ENCODE measurements at places on chromosomes 11 and 22. TPM values are rescaled to one million over a fixed set of nuclear protein-coding genes. Genes with fewer than 3 reads are reported as not detected.
A peak's percentile ranks its signal among the peaks of the same experiment; 100 is the strongest.

DNA sequence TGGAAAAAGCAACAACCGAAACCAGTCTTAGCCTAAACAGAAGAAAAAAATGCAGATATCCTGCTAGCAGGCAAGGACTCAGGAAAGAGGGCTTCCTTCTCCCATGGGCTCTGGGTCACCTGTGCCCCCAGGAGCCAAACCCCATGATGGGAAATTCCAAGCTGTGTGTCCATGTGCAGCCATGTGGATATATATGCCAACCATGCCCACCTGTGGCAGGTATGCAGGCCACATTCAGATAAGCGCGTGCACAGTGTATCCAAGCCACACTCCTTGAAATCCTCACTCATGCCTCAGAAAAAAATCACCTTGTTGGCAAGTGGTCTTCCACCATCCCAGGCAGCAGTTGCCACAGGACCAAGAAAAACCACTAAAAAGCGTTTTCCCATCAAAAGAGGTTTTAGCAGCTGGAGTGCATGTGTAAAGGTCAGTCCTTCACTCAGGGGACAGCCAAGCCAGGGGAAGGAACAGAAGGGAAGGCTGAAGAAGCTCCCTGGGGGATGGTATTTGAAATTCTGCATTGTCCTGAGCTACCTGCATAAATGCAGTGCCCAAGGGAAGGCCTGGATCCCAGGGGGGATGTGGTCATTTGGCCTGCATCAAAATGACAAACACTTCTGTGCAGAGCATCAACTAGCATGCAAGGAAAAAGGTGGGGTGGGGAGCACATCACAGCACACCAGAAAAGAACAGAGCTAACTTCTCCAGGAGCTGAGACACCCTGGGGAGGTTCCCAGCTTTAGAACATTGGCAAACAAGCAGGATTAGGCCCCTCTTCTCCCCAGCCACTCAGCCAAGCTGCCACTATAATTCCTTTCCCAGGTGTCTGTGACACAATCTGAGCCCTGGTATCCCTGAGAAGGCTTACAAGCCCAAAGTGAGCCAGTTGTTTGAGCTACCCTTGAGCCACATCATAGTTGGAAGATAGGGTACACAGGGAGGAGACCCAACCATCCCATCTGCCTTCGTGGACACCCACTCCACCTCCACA lies 76.2 kb downstream of the GALNT18 start:
- peak; percentile 52 for DNase-seq
- peaks cover 15% of the 10 kb centered on the region for H3K4me1 ChIP-seq
- no peak overlapping the region for H3K27ac ChIP-seq
- H3K4me3 ChIP-seq = no peak overlapping the region
- H3K36me3 ChIP-seq = no peaks in the 10 kb centered on the region

- peaks cover 7% of the 10 kb centered on the region for H3K4me1 ChIP-seq
- H3K36me3 ChIP-seq = peaks cover 11% of the 10 kb centered on the region
- no peaks in the 10 kb centered on the region for H3K27me3 ChIP-seq
- DNase-seq = no peak
Observed at GRCh38 chr11:73648571-73649046, 2.2 kb downstream of the PLEKHB1 start.

DNA sequence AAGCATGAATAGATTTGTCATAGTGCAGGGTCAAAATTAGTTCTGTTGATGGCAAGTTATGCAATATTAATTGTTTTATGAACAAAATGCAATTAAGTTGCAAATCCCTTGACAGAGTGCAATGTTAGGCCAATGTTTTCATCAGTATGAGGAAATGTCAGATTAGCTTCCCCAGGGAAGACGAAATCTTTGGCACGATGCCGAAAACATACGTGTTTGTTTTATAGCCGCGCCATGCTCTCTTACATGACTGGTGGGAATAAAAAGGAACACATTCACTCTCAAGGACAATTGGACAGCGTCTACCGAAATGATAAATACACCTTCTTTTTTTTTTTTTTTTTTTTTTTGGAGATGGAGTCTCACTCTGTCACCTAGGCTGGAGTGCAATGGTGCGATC lies 27.0 kb downstream of the MFNG start:
- no peak for DNase-seq
- no peaks in the 10 kb centered on the region for H3K4me1 ChIP-seq
- H3K27ac ChIP-seq = no peak overlapping the region
- H3K36me3 ChIP-seq = no peaks in the 10 kb centered on the region
- no peak overlapping the region for H3K4me3 ChIP-seq
- no peaks in the 10 kb centered on the region for H3K27me3 ChIP-seq

GRCh38 chr11:108906826-108907225 lies 242.0 kb downstream of the DDX10 start:
- H3K4me1 ChIP-seq = no peaks in the 10 kb centered on the region
- H3K36me3 ChIP-seq = no peaks in the 10 kb centered on the region

- no peaks in the 10 kb centered on the region for H3K27me3 ChIP-seq
- H3K27ac ChIP-seq = no peak overlapping the region
- H3K36me3 ChIP-seq = no peaks in the 10 kb centered on the region
- DNase-seq = no peak
- no peaks in the 10 kb centered on the region for H3K4me1 ChIP-seq
Observed at GRCh38 chr11:88398372-88398771, 60.8 kb upstream of the CTSC start.

- no peaks in the 10 kb centered on the region for H3K4me1 ChIP-seq
- H3K27me3 ChIP-seq = no peaks in the 10 kb centered on the region
- H3K36me3 ChIP-seq = no peaks in the 10 kb centered on the region
- H3K27ac ChIP-seq = no peak overlapping the region
Observed at GRCh38 chr11:19978668-19979518, 181.4 kb downstream of the DBX1 start.

- no peak for DNase-seq
- no peak overlapping the region for H3K27ac ChIP-seq
- H3K27me3 ChIP-seq = no peaks in the 10 kb centered on the region
- H3K4me1 ChIP-seq = no peaks in the 10 kb centered on the region
- no peak overlapping the region for H3K4me3 ChIP-seq
Observed at GRCh38 chr22:39634530-39635405, 64.2 kb downstream of the CACNA1I start.

DNA sequence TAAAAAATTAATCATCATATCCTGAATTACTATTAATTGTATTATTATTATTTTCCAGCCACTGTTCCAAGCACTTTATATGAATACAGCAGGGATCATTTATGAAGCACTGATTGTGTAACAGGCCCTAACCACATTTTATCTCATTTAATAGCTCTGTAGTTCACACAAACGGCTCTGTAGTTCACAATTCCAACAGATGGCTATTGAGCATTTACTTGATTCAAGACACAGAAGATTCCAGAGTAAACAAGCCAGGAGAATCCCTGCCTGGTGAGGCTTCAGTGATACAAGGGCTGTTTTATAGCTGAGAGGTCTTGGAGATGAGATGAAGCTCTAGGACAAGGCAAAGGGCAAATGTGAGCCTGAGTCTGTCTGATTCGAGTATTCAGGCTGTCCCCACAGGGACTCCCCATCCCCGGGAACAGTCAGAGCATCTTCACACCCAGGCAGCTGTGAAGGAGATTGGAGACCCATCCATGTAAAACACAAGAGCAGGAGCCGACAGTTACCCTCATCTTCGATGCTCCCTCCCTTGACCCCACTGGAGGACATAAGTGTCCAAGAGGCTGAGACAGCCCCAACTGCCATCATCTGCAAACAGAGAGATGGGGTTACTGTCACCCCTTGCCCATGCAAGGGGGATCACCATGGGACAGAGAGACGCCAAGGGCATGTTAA lies 222.5 kb downstream of the MN1 start:
- DNase-seq = no peak
- no peaks in the 10 kb centered on the region for H3K4me1 ChIP-seq
- no peak overlapping the region for H3K4me3 ChIP-seq
- H3K36me3 ChIP-seq = no peaks in the 10 kb centered on the region

DNA sequence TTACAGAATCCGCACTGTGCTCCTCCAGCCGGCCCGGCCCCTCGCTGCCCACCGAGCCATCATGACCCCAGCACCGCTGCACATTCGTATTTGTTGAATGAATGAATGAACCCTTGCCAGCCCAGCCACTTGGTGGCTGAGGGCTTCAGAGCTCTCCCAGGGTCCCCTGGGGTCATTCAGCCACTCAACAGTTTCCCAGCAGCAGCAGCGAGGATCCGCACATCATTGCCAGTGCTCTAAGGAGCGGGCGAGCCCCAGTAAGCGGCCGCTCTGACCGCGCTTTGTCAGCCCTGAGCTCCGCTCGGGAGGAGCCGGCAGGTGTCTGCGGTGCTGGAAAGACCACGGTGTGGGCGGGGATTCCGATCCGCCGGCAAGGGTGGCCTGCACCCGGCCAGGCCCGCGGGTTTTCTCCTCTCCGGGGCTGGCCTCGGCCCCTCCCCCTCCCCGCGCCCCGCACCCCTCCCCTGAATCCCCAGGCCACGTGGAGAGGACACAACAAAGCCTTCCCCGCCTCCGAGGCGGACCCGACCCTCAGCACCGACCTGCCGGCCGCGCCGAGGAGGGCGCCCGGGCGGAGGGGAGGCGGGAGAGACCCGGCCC lies 563 bp downstream of the BID start:
- H3K36me3 ChIP-seq = peaks cover 4% of the 10 kb centered on the region
- peak overlapping the region; percentile 72 for H3K4me3 ChIP-seq
- H3K27me3 ChIP-seq = no peaks in the 10 kb centered on the region
- no peak overlapping the region for H3K27ac ChIP-seq
- DNase-seq = peak; percentile 78
- peaks cover 5% of the 10 kb centered on the region for H3K4me1 ChIP-seq

TMEM126B gene
- total RNA-seq = 74.0 TPM

GGT5 gene
- 0.20 TPM for total RNA-seq

VPREB1 gene
- total RNA-seq = not detected

SNX15 gene
- 25.7 TPM for total RNA-seq

All from H9 (cell line).